Activated naive CD8-positive, alpha-beta T cell treated with anti-CD3 and anti-CD28 coated beads, Interleukin-2, amount 10 ng/mL, durations not matched to agents 7 days and 5 days (primary cell): ENCODE measurements at places on chromosomes 6 and 20. TPM values are rescaled to one million over a fixed set of nuclear protein-coding genes. Genes with fewer than 3 reads are reported as not detected.
A peak's percentile ranks its signal among the peaks of the same experiment; 100 is the strongest.

Gene FAM217B
- 36.0 TPM for total RNA-seq

Gene BACH2
- total RNA-seq, result 65.8 TPM

Gene CST5
- total RNA-seq, result not detected

Gene C20orf96
- 9.6 TPM for total RNA-seq

Gene ZNF165
- total RNA-seq, result 1.2 TPM

Gene ADGRF5
- not detected for total RNA-seq

Gene GOPC
- total RNA-seq, result 25.8 TPM

Gene PSORS1C1
- not detected for total RNA-seq

Gene TMC2
- not detected for total RNA-seq

Gene RARS2
- total RNA-seq, result 25.4 TPM

DNA sequence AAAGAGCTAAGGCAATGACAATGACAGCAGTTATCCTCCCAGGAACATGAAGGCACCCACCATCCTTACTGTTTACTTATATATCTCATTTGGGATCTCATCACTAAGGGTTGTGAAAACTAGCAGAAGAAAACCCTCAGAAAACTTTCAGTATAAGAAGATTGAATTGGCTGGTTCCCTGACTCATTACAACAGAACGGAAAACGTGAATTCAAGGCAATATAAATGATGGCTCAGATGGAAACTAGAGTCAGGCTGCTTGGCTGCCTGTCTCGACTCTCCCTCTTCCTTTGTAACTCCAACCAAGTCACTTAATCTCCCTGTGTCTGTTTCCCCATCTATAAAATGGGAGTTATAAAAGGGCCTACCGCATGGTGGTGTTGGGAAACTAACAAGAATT lies 387.1 kb upstream of the JARID2 start:
- H3K27ac ChIP-seq, result no peak overlapping the region
- H3K4me1 ChIP-seq, result peaks cover 26% of the 10 kb centered on the region
- H3K27me3 ChIP-seq, result peaks cover 2% of the 10 kb centered on the region
- DNase-seq, result no peak
- H3K36me3 ChIP-seq, result peaks cover 4% of the 10 kb centered on the region

DNA sequence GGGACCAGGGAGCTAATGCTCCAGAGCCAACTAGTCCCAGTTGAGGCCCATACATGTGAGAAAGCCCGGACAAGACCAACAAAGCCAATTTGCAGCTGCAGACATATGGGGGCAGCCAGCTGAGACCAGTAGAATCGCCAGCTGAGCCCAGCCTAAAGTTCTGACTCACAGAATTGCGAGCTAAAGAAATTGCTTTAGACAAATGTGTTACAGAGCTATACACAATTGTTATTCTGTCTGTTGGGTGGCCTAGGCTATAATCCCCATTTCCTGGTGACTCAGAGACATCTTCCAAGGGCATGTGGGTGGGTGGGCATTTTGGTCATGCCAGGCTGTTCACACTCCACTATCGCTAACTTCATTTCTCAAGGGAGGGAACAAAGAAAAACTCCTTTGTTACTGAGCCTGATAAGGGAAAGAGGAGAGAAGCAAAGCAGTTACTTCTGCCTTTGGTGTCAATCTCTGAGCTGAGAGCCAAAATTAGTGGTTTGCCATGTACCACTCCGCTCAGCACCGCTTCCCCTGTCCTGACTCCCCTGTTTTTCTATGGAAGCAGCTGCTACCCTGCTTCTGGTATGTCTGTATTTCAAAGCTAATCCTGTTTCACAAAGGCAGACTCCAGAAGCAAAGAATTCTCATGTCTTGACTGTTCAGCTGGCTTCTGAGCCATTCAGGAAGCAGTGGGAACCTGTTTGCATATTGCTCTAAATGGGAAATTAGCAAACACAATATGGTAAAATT lies 26.1 kb downstream of the SCP2D1 start:
- no peak overlapping the region for H3K4me3 ChIP-seq
- DNase-seq, result no peak
- no peak overlapping the region for H3K27ac ChIP-seq
- H3K27me3 ChIP-seq, result no peaks in the 10 kb centered on the region
- no peaks in the 10 kb centered on the region for H3K4me1 ChIP-seq

DNA sequence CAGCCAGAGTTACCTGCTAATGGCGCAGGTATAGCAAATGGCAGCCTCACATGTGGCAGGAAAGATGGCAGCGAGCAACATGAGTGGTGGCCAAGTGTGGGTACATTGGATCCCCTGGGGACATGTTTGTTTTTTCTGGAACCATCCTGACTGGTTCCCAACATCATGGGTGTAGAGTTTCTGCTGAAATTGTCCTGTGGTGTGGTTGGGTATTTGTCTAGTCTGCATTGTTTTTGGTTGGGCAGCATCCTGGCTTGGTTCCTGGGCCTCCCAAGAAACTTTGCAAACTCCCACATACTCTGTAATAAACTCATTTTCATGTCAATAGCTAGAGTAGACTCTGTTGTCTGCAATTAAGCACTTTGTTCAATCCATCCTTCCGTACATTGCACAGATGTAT lies 282.6 kb downstream of the CDC5L start:
- no peaks in the 10 kb centered on the region for H3K4me1 ChIP-seq
- no peak overlapping the region for H3K27ac ChIP-seq
- H3K4me3 ChIP-seq, result no peak overlapping the region
- no peak for DNase-seq

DNA sequence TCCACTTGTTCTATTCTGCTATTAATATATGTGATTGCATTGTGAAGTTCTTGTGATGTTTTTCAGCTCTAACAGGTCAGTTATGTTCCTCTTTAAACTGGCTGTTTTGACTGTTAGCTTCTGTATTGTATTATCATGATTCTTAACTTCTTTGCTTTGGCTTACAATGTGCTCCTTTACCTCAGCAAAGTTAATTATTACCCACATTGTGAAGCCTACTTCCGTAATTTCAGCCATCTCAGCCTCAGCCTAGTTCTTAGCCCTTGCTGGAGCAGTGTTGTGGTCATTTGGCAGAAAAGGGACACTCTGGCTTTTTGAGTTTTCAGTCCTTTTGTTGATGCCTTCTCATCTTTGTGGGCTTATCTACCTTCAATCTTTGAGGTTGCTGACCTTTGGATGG lies 440.2 kb downstream of the TBC1D32 start:
- no peak for DNase-seq
- H3K27ac ChIP-seq, result no peak overlapping the region
- no peaks in the 10 kb centered on the region for H3K27me3 ChIP-seq
- H3K4me1 ChIP-seq, result no peaks in the 10 kb centered on the region

DNA sequence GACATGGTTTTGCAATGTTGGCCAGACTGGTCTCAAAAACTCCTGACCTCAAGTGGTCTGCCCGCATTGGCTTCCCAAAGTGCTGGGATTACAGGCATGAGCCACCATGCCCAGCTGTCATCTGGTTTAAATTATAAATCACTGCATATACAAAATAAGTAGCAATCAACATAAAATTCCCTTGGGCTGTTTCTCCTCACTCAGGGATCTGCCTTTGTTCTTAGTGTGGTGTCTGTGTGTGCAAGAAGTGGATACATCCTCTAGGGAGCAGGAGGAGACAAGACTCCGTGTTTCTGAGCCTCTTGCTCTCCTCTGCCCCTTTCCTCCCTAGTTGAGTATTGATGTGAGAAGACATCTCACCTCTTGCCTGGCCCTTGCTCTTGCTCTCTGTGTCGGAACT lies 65.2 kb upstream of the ADGRF4 start:
- H3K36me3 ChIP-seq, result no peaks in the 10 kb centered on the region
- no peak for DNase-seq
- H3K4me1 ChIP-seq, result peaks cover 9% of the 10 kb centered on the region
- H3K4me3 ChIP-seq, result no peak overlapping the region

- no peaks in the 10 kb centered on the region for H3K27me3 ChIP-seq
- no peak for DNase-seq
- peaks cover 73% of the 10 kb centered on the region for H3K4me1 ChIP-seq
- H3K36me3 ChIP-seq, result peaks cover 88% of the 10 kb centered on the region
- H3K4me3 ChIP-seq, result no peak overlapping the region
These were observed 88.8 kb downstream of the THEMIS start for GRCh38 chr6:127811900-127812570.

GRCh38 chr6:168083514-168083885 lies 4.5 kb upstream of the FRMD1 start:
- no peaks in the 10 kb centered on the region for H3K4me1 ChIP-seq
- no peaks in the 10 kb centered on the region for H3K36me3 ChIP-seq
- H3K27ac ChIP-seq, result no peak overlapping the region
- H3K27me3 ChIP-seq, result no peaks in the 10 kb centered on the region
- no peak overlapping the region for H3K4me3 ChIP-seq

DNA sequence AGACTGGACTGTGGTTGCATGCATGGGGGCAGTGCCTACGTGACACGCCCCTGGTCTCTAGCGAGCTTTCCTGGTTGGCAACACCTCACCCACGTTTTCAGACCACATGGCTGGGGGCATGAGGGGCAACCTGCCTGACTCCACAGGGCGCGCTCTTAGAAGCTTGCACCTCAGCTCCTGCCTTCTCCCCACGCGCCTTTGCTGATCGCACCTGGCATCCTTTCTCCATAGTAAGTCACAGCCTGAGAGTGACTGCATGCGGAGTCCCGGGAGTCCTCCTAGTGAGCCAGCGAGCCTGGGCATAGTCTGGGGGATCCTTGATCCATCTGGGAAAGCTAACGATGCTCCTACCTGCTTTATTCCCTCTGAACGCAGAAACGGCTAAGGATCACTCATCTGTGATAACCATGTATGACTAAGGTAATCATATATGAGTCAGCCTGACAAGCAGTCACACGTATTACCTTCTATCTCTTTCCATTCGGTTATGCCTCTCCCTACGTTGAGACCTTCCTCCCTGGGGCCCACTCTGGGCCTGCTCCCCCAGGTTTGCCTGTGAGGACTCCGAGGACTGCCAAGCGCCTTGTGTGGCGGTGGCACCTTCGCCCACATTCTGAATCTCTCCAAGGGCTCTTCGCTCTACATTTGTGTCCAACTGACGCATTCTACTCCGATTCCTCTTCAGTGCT lies 4.5 kb downstream of the TCFL5 start:
- H3K36me3 ChIP-seq, result peaks cover 19% of the 10 kb centered on the region
- H3K4me1 ChIP-seq, result peaks cover 13% of the 10 kb centered on the region
- H3K27me3 ChIP-seq, result peaks cover 5% of the 10 kb centered on the region

- H3K27ac ChIP-seq, result no peak overlapping the region
- no peak overlapping the region for H3K4me3 ChIP-seq
- H3K27me3 ChIP-seq, result no peaks in the 10 kb centered on the region
- H3K4me1 ChIP-seq, result no peaks in the 10 kb centered on the region
These were observed 266.5 kb downstream of the C6orf118 start for GRCh38 chr6:165042912-165043311.

- no peak overlapping the region for H3K27ac ChIP-seq
- no peaks in the 10 kb centered on the region for H3K27me3 ChIP-seq
- H3K36me3 ChIP-seq, result no peaks in the 10 kb centered on the region
- H3K4me1 ChIP-seq, result no peaks in the 10 kb centered on the region
These were observed 358.3 kb upstream of the EYS start for GRCh38 chr6:66065313-66065712.

GRCh38 chr20:44896583-44896982 lies 11.1 kb downstream of the YWHAB start:
- peaks cover 56% of the 10 kb centered on the region for H3K4me1 ChIP-seq
- H3K27me3 ChIP-seq, result no peaks in the 10 kb centered on the region
- no peak for DNase-seq
- peak overlapping the region; percentile 20 for H3K4me3 ChIP-seq

GRCh38 chr6:164962805-164963204 lies 346.6 kb downstream of the C6orf118 start:
- no peak overlapping the region for H3K4me3 ChIP-seq
- H3K27ac ChIP-seq, result no peak overlapping the region
- DNase-seq, result no peak
- H3K27me3 ChIP-seq, result no peaks in the 10 kb centered on the region

DNA sequence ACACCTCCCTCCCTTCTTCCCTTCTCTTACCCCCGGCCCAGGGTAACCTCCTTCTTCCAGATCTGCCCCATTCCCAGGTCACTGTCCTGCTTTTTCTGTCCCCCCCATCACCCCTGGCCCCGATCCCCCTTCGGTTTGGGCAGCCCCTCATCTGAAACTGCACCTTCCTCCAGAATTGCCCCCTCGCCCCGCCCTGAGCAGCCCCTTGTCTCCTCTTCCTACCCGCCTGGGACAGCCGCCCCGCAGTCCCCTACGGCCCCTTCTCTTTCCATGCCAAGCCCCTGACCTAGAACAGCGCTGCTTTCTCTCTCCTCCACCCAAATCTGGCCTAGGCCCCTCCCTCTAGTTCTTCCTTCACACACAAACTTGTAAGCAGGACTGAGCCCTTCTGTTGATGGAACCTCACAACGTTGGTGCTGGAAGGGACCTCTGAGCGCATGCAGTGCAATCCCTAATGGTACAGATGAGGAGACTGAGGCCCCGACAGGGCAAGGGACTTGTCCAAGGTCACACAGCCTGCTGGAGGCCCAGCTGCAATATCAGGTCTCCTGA lies 630 bp downstream of the PPP2R5D start:
- H3K36me3 ChIP-seq, result peaks cover 13% of the 10 kb centered on the region
- H3K27me3 ChIP-seq, result no peaks in the 10 kb centered on the region
- H3K4me1 ChIP-seq, result peaks cover 45% of the 10 kb centered on the region
- H3K4me3 ChIP-seq, result peak overlapping the region; percentile 99

DNA sequence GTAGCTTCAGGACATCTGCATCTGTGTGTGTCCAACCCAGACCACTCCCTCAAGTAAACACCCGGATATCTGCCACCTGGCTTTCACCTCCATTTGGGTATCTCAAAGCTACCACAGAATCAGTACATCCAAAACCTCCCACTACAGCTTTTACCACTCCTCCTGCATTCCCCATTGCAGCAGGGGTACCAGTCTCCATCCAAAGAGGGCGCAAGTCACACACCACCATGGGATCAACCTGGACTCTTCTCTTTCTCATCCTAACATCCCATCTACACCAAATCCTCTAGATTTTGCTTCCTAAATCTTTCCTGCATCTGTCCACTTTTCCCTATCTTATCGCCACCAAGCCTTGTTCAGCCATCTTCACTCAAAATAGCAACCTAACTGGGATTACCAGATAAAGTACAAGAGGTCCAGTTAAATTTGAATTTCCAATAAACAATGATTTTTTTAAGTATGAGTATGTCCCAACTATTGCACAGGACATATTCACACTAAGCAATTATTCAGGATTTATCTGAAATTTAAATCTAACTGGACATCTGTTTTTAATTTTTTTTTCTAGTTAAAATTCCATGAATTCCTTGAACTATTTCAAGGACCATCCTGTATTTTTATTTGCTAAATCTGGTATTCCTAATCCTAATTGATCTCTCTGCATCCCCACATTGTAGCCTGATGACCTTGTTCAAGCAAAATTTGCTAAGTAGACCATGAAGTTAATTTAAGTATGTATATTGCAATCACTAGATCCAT lies 164.3 kb upstream of the MLN start:
- no peaks in the 10 kb centered on the region for H3K36me3 ChIP-seq
- peaks cover 53% of the 10 kb centered on the region for H3K27me3 ChIP-seq
- no peak overlapping the region for H3K4me3 ChIP-seq
